Stimulated activated naive CD8-positive, alpha-beta T cell treated with anti-CD3 and anti-CD28 coated beads, Interleukin-15, Interleukin-2, amounts not matched to agents 100 U/mL and 50 U/mL, for 24 hours (primary cell): ENCODE measurements at places on chromosomes 3 and 15.

DNA sequence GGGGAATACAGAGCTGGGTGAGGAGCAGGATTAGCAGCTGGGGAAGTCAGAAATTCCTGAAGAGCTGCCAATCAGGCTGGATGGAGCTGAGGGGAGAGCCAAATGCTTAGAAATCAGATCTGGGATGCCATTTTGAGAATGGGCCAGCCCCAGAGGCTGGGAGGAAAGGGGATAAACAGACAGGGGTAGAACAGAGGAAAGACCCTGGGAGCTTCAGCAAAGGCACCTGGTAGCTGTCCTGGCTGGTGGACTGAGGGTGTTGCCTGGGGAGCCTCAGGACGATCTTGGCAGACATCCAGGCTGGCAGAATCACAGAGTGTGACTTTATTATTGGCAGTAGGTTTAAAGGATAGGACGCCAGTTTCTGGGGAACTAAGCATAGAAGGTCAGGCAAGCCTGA is 97.8 kb downstream of the SQOR start:
- DNase-seq: no peak

DNA sequence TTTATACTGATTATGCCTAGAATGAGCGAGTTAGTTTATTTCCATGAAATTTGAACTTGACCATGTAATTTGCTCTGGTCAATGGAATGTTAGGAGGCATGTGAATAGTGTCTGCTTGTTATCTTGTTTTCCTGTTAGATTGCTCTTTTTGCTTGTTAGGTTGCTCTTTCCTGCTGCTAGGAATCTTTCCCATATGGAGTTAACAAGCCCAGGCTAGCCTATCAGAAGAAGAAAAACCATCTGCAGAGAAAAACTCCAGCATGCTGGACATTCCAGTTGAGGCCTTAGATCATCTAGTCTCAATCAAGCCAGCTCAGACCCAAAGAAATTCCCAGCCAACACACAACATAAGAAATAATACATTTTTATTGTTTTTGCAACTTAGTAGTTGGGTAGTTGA is 470.2 kb upstream of the AGTR1 start:
- no peak for DNase-seq

GRCh38 chr3:53881691-53882593 is at the start of gene ACTR8:
Gene ACTR8 (minus strand): TSS chr3:53882152. CDS start chr3:53882101, 51 bp downstream.
- DNase-seq: peak; percentile 89

GRCh38 chr3:120324190-120324589 is 25.0 kb downstream of the LRRC58 start:
- no peak for DNase-seq

GRCh38 chr3:134677196-134677986 is 26.6 kb upstream of the KY start:
- peak; percentile 9 for DNase-seq

DNA sequence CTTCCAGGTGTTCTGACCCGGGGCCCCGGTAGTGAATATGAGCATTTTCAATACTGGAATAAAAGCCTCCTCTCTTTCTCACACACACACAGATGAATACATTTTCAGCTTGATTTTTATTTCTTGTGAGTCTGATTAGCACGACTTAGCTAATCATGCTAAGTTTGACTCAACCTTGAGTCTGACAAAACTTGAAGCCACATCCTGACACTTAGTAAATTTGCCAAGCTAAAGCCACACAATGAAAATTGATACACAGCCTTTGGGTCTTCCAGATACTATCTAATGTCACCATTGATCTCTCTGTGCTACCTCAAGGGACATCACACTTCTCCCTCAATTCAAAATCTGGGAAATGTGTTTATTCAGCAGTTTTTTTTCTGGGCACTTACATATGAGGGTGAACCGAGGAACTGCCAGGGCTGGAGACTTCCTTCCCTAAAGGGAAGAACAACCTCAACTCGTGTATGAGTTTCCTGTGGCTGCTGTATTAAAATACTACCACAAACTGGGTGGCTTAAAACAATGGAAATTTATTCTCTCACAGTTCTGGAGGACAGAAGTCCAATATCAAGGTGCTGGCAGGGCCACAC is 18.6 kb downstream of the TMEM266 start:
- DNase-seq: no peak
